Activated T-helper 1 cell treated with anti-CD3 and anti-CD28 coated beads, Interleukin-12 subunit alpha, Interleukin-12 subunit beta, Interleukin-2, Interleukin-4 antibody, amounts not matched to agents 30 ng/mL and 10 ng/mL and 1 ng/mL, durations not matched to agents 14 hours and 24 hours and 36 hours (primary cell): ENCODE measurements at places on chromosomes 11 and 22. TPM values are rescaled to one million over a fixed set of nuclear protein-coding genes. Genes with fewer than 3 reads are reported as not detected.

Gene ZP1
- total RNA-seq = not detected in 2 replicates

DNA sequence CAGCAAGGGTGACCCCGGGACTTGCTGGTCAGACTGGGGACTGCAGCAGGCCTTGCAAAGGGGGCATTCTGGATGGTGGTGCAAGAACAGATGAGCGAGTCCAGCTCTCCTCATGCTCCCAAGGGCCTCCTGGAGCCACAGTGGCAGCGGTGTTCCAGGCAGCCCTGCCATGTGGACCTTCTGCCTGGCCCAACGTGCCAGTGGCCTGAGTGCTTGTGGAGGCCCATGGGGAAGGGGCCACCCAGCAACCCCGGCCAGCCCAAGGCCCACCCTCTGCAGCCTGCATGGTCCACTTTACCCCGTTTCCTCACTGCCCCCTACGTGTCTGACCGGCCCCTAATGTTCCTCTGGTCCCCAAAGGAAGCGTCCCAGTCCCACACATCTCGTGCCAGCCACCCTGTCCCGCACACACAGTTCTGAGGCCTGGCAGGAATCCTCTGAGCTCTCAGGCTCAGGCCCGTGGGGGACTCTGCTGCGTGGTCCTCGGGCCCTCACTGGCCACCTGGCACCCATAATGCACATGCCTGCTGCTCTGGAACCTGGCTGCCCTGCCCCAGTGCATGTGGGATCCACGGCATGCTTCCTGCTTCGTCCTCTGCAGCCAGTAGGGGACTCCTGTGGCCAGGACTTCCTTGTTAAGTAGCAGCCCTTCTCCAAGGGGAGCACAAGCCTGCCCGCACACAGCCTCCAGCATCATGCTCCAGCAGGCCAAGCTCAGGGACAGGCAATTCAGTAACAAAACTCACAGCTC, 85.5 kb downstream of the DGCR2 start:
- DNase-seq = no peak

Gene CALCA
- not detected in 2 replicates for total RNA-seq

GRCh38 chr11:77047007-77047927, 13.1 kb downstream of the B3GNT6 start:
- DNase-seq = peak; percentile 72

DNA sequence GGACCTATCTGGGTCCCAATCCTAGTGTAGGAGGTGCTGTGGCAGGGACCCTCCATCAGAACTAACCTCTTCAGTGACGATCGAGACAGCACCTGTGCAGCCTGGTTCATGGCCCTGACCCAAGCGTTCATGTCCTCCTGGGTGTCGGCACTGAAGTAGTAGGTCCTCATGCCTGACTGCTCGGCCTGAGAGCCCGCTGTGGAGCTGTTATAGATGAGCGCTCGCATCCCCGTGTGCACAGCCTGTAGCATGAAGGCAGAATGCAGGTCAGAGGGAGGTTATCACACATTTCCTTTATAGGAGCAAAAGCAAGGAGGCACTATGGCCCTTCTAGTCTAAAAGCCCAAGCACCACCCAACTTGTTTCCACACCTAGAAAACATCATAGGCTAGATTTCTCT, 103.0 kb downstream of the C11orf58 start:
- no peak for DNase-seq
